Neural crest cell (in vitro differentiated cells): ENCODE measurements at places on chromosomes 6 and 20.

DNA sequence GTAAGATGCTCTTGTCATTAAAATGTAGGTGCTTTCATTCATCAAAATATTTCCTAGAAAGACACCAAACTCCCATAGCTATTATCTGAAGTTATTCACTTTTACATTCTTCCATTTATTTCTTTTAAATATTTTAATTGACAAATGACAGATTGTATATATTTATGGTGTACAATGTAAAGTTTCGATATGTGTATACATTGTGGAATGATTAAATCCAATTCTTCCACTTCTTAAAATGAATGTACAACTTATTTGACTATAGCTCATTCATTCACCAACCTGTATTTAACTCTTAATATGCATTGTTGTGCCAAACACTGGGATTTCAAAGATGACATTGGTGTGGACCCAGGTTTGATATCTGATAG lies 41.0 kb downstream of the CCN2 start:
- DNase-seq, result no peak
- H3K4me1 ChIP-seq, result peaks cover 3% of the 10 kb centered on the region
- no peaks in the 10 kb centered on the region for H3K36me3 ChIP-seq
- no peak overlapping the region for H3K4me3 ChIP-seq

- H3K27ac ChIP-seq, result no peak overlapping the region
- H3K27me3 ChIP-seq, result peaks cover 8% of the 10 kb centered on the region
- no peak overlapping the region for H3K4me3 ChIP-seq
- H3K36me3 ChIP-seq, result no peaks in the 10 kb centered on the region
Measured at GRCh38 chr20:50182346-50182745, 8.3 kb upstream of the CEBPB start.

GRCh38 chr20:3553663-3554062 lies 82.8 kb downstream of the ATRN start:
- no peak overlapping the region for H3K4me3 ChIP-seq
- H3K27ac ChIP-seq, result no peak overlapping the region
- no peak for DNase-seq
- peaks cover 2% of the 10 kb centered on the region for H3K36me3 ChIP-seq
- H3K27me3 ChIP-seq, result no peaks in the 10 kb centered on the region

- H3K4me1 ChIP-seq, result no peaks in the 10 kb centered on the region
- no peak for DNase-seq
- no peaks in the 10 kb centered on the region for H3K27me3 ChIP-seq
- H3K27ac ChIP-seq, result no peak overlapping the region
- H3K4me3 ChIP-seq, result no peak overlapping the region
- H3K36me3 ChIP-seq, result no peaks in the 10 kb centered on the region
Measured at GRCh38 chr6:130453230-130453629, 87.4 kb downstream of the TMEM200A start.

GRCh38 chr6:152356662-152357061 lies 280.5 kb downstream of the SYNE1 start:
- no peak overlapping the region for H3K27ac ChIP-seq
- H3K4me3 ChIP-seq, result no peak overlapping the region
- DNase-seq, result no peak
- no peaks in the 10 kb centered on the region for H3K4me1 ChIP-seq
- H3K27me3 ChIP-seq, result no peaks in the 10 kb centered on the region
- peaks cover 4% of the 10 kb centered on the region for H3K36me3 ChIP-seq

GRCh38 chr6:135983718-135984343 lies 132.3 kb downstream of the PDE7B start:
- no peaks in the 10 kb centered on the region for H3K4me1 ChIP-seq
- no peak overlapping the region for H3K27ac ChIP-seq
- peaks cover 4% of the 10 kb centered on the region for H3K27me3 ChIP-seq
- H3K4me3 ChIP-seq, result no peak overlapping the region
- no peak for DNase-seq
